ENCODE measurements at places on chromosomes 16 and 17.

- DNase-seq = peak; percentile 23
Measured at GRCh38 chr16:67542464-67542863, 13.8 kb downstream of the RIPOR1 start.

DNA sequence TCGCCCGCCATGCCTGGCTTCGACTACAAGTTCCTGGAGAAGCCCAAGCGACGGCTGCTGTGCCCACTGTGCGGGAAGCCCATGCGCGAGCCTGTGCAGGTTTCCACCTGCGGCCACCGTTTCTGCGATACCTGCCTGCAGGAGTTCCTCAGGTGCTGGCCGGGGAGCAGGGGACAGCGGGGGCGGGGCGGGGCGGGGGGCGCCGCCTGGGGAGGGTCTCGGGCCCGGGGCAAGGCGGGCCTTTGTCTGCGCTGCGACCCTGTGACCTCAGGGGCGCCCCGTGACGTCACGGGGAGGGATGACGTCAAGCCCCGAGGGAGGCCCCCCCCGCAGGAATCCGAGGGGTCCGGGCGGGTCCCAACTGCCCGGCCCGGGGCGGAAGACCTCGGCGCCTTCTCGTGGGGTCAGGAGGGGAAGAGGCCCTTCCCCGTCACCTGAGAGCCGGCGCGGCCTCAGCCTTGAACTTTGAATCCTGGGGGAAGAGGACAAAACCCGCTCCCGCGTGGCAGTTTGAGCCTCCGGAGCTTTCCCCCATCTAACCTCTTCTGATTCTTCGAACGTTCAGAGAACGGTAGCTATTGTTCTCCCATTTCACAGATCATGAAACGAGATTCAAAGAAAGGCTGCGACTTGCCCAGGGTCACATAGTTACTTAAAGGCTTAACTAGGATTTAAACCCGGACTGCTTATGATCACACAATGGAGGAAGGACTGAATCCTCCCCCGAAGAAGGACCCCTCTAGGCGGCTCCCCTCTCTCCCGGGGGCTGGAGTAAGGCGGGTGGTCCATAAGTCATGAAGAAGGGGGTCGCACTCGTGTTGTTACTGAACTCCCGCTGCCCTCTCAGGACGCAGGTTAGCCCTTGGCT, 527 bp downstream of the TRAF4 start:
- DNase-seq = no peak

GRCh38 chr17:57365420-57365819, 109.1 kb downstream of the MSI2 start:
- DNase-seq = no peak

GRCh38 chr17:9339958-9340357, 235.7 kb downstream of the STX8 start:
- DNase-seq = no peak

DNA sequence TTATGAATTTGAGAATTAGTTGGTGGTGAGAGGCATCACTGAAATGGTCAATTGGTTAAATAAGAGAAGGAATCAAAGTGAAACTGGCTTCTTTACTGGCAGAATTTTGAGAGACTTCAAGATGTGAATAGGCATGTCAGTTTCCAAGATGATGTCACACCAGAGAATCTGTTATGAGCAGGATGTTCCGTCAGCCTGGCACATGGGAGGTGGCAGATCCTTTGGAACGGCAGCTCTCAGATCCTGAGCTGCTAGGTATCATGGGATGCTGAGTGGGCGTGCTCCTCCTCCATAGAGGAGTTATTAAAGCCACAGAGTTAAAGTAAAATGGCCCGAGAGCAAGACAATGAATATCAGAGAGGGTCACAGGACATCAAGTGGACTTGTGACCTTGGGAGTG, 444.3 kb upstream of the HSBP1 start:
- DNase-seq = no peak

GRCh38 chr17:66737524-66737923, 97.4 kb upstream of the CACNG5 start:
- DNase-seq = no peak

Data from NK-92 treated with Interleukin-12 subunit alpha and Interleukin-12 subunit beta, amount 100 ng/mL, for 24 hours (cell line).